ENCODE measurements at places on chromosomes 6 and 20.
A peak's percentile ranks its signal among the peaks of the same experiment; 100 is the strongest.

- DNase-seq: no peak
These were observed 45.0 kb upstream of the ZBTB24 start for GRCh38 chr6:109527989-109528388.

DNA sequence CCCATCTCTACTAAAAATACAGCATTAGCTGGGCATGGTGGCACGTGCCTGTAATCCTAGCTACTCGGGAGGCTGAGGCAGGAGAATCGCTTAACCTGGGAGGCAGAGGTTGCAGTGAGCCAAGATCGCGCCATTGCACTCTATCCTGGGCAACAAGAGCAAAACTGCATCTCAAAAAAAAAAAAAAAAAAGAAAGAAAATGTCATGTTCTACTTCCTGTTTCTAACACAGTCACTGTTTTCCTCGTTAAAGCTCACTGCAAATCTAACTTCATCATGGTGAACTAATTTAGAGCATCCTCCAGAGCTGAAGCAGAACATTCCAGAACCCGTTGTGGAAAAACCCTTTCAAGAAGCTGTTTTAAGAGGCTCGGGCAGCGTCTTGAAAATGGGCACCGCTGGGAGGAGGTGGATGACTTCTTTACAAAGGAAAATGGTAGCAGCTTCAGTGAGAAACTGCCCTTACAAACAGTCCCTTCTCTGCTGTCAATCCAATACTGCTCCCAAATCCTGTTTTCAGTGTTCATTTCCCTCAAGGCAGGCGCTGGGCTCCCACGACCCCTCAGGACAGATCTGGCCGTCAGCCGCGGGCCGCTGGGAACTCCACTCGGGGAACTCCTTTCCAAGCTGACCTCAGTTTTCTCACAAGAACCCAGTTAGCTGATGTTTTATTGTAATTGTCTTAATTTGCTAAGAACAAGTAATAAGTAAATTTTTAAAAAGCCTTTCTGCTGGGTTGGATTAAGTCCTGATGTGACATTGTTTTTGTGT lies 12.5 kb downstream of the CTSZ start:
- no peak for DNase-seq

GRCh38 chr6:139539852-139540251 lies 165.4 kb upstream of the CITED2 start:
- DNase-seq: no peak

GRCh38 chr20:39356908-39357307 lies 394.8 kb downstream of the DHX35 start:
- DNase-seq: no peak

- no peak for DNase-seq
These were observed 23.8 kb upstream of the TAF8 start for GRCh38 chr6:42026540-42026939.

GRCh38 chr6:112701201-112701600 lies 354.1 kb downstream of the RFPL4B start:
- no peak for DNase-seq

GRCh38 chr20:3093861-3094361 lies 9.4 kb upstream of the AVP start:
- no peak for DNase-seq

DNA sequence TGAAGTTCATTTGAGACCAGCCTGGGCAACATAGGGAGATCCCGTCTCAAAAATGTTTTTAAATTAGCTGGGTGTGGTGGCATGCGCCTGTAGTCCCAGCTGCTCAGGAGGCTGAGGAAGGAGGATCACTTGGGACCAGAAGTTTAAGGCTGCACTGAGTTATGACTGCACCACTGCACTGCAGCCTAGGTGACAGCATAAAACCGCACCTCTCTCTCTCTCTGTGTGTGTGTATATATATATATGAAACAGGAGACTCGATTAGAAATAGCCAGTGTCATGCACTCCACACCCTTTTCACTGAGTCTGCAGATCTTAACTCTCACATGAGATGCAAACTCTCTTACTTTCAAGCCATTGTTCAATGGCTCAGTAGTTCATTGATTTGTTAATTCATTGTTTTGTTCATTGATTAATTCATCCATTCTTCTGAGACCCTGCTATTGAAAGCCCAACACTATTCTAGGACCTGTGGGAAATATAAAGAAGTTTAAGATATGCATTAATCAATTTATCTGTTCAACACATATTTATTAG lies 52.4 kb upstream of the MRPS10 start:
- DNase-seq: no peak

DNA sequence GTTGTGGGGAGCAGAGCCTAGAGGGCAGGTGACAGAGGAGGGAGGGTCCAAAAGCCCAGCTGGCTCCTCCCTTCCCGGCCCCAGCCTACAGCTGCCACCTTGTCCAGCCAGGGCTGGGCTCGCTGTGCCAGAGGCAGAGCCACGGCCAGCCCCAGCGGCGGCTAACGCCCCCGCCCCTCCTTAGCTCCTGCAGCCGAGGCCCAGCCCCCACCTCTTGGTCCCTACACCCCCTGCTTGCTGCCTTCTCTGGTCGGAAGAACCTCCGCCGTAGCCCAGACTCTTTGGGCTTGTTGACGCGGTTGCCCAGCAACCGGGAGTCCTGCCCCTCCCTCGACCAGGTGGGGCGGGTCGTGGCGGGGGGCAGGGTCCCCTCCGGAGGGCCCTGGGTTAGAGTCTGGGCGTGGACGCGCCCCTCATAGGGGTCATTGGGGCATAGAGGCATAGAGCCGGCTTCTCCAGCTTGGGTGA lies 521 bp upstream of the LKAAEAR1 start:
- no peak for DNase-seq

DNA sequence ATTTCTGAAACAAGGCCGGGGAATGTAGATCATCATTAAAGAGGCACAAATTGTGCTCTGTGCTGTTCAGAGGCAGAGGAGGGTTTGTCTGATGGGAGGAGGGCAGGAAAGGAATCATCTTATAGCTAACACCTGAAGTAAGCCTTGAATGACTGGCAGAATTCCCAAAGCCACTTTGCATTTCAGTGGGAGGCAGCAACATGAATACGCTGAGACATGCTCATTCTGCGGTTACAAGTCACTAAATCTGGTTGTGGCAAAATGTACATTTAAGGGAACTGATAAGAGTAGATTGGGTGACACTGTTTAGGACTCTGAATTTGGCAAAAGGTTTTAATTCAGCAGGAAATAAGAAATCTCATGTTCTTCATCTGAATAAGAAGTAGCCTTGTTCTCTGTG lies 4.4 kb upstream of the COL19A1 start:
- no peak for DNase-seq

- no peak for DNase-seq
These were observed 53.3 kb upstream of the DACT2 start for GRCh38 chr6:168372889-168373288.

GRCh38 chr6:90385759-90386313 lies 89.2 kb upstream of the BACH2 start:
- DNase-seq: no peak

- no peak for DNase-seq
These were observed 5.2 kb downstream of the TMEM181 start for GRCh38 chr6:158565122-158565429.

DNA sequence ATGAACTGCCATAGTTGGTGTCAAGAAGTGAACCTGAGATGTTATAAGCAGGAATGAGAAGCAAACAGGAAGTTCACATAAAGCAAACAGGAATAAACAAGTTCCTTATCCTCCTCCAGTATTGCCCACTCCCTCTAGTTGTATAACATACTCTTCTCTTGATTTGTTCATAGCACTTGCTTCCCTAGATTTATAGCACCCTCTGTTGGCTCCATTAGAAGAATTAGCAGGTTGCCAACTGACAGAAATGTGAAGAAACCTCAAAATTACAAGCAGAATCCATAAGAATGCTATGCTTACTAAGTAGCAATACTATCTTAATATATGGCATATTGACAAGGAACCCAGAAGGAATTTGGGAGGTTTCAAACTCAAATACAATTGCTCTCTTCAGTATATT lies 195.4 kb downstream of the TBX18 start:
- no peak for DNase-seq

GRCh38 chr6:122714059-122714458 lies 65.5 kb upstream of the FABP7 start:
- DNase-seq: no peak

GRCh38 chr6:85078058-85078457 lies 313.7 kb upstream of the TBX18 start:
- no peak for DNase-seq

DNA sequence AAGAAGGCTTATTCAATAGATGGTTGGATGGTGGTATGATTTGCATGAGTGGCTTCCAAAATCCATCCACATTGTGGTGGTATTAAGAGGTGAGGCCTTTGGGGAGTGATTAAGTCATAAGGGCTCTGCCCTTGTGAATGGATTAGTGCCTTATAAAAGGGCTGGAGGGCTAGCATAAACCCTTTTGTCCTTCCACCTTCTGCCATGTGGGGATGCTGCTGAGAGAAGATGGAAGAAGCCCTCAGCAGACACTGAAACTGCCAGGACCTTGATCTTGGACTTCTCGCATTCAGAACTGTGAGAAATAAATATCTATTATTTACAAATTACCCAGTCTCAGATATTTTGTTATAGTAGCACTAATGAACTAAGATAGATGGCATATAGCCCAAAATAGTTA lies 27.8 kb upstream of the SRPK1 start:
- DNase-seq: no peak

- DNase-seq: peak; percentile 27
These were observed 69.3 kb upstream of the SRSF6 start for GRCh38 chr20:43388268-43389002.

DNA sequence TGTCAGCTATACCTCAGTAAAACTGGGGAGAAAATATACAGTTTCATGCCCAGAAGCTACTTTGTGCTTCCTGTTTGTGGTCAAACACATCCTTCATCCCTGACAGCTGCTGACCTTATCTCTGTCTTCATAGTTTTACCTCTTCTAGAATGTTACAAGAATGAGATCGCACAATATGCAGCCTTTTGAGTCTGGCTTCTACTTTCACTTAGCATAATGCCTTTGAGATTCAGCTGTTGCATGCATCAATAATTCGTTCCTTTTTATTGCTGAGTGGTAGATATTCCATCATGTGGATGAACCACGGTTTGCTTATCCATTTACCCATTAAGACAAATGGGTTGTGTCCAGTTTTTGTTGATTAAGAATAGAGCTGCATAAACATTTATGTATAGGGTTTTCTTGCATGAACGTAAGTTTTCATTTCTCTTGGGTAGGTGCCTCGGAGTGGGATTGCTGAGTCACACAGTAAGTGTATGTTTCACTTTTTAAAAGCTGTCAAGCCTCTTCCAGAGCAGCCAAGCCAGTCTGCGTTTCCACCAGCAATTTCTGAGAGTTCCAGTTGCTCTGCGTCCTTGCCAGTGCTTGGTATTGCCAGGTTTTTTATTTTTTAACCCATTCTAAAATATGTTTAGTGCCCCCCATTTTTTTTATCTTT lies 86.6 kb upstream of the PAX1 start:
- no peak for DNase-seq

- DNase-seq: no peak
These were observed 47.0 kb downstream of the EZR start for GRCh38 chr6:158772172-158772571.

DNA sequence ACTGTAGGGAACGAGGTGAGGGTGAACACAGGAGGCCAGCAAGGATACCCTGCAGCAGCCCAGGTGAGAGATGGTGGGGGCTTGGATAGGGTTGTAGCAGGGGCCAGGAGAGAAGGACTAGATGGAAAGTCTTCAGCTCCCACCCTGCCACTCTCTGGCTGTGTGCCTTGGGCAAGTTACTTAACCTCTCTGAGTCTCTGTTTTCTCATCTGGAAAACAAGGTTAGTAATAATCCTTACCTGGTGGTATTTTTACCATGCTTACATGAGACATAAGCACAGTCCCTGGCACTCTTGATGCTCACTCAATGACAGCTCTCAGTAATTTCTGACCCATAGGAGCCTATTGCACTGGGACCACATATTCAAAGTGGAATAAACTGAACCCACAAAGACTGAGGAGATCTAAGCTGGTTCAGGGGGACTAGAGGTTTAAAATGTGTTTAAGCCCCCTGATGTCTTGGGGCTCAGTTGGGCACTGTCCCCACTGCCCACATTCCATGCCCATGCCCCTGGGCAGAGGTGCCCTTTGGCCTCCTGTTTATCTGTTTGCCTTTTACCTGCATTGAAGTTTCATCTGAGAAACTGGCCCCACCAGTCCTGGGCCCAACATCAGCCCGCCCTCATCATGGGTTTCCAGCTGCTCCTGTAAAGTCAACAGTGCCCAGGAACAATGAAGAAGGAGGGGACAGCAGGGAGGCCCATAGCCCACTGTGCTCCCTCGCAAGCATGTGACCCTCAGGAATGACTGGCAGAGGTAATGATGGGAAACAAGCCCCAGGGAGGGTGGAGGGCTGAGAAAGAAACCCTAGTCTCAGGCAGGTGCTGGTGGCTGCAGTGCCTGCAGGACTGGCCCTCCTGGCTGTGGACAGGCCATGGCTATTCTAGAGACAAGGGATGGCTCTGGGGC lies 104.0 kb downstream of the VEGFA start:
- no peak for DNase-seq

DNA sequence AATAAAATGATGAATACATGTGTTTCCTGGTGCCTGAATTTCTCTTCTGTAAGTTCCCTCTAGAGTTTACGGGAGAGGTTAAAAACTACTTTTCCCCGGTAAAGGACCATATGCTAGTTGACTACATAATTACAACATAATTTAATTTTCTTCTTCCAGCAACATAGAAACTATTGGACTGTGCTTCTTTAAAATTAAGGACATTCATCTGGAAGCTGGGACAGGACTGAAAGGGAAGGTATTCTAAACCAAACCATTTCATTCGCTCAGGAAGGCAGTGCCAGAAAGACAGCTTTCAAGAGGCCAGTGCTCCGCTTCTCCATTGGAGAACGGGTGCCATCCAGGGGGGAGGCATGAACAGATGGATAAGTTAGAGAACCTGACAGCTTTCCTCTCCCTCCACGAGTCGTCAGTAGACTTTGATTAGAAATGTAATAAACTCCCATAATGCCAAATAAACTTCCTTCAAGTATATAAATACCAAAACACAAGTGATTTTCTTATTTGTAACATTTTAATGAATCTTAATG lies 458.0 kb upstream of the SOX4 start:
- no peak for DNase-seq

GRCh38 chr6:25107218-25107617 lies 171.5 kb upstream of the RIPOR2 start:
- no peak for DNase-seq

DNA sequence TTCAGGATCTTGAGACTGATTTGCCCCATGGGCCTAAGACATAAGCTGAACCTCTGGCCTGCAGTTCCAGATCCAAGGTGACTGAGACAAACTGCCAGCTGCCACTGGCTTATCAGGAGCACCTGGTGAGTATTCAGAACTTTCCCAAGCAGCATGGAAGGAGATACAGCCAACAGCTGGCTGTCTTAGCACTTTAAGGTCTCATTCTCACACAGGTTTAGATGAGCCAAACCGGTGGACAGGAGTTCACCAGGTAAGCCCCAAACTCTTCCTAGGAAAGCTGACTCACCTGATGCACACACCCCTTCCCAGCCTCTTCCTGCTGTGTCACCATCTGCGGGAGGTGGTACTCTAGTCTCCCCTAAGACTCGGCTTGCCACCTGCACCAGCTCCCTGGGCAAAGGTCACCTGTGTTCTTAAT lies at the start of gene BANF2:
Gene BANF2 (plus strand): TSS at position 36 of the 421 bp plus-strand sequence. CDS start 25,060 bp downstream, outside the sequence.
- DNase-seq: no peak

DNA sequence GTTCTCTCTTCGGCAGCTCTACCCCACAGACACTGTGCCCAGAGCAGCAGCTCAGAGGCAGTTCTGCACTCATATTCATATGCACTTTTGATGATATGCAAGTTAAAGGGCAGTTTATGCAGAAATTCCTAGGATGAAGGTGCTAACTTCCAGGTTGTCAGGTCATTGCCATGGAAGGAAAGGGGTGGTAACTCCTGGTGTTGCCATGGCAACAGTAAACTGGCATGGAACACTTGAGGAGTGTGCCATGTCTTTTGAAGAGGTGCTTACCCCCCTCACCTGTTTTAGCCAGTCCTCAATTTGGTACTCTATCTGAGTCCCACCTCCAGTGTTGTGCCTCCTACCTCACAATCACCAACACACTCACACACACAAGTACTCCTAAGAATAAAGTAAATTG lies 539.4 kb upstream of the BTBD3 start:
- DNase-seq: no peak
